ENCODE measurements at places on chromosomes 6 and 20.

GRCh38 chr6:46909371-46909770, 12.4 kb downstream of the ADGRF5 start:
- no peak for DNase-seq

GRCh38 chr6:79600812-79601609, 30.1 kb upstream of the SH3BGRL2 start:
- no peak for DNase-seq

DNA sequence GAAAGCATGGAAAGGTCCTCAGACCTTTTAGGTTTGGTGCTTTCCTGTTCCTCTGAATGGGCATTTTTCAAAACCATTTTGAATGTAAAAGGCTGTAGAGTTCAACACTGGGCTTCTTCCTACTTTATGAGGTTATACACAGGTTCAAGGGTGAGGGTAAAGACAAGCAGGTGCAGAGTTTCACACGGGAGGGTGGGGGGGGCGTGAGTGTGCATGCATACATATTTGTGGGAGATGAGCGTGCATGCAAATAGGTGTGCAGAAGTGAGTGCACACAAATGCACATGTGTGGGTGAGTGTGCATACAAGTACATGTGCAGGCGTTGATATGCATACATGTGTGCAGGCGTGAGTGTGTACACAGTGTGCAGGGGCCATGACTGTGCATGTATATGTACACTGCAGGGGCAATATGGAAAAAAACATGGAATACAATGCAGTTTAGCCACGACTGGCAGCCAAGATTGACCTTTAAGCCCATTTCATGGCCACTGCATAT, 183.1 kb downstream of the GMPR start:
- DNase-seq = no peak

GRCh38 chr6:47665112-47665511, 33.3 kb upstream of the ADGRF4 start:
- no peak for DNase-seq

- no peak for DNase-seq
These were observed 1084.3 kb upstream of the GJE1 start for GRCh38 chr6:141048451-141048850.

DNA sequence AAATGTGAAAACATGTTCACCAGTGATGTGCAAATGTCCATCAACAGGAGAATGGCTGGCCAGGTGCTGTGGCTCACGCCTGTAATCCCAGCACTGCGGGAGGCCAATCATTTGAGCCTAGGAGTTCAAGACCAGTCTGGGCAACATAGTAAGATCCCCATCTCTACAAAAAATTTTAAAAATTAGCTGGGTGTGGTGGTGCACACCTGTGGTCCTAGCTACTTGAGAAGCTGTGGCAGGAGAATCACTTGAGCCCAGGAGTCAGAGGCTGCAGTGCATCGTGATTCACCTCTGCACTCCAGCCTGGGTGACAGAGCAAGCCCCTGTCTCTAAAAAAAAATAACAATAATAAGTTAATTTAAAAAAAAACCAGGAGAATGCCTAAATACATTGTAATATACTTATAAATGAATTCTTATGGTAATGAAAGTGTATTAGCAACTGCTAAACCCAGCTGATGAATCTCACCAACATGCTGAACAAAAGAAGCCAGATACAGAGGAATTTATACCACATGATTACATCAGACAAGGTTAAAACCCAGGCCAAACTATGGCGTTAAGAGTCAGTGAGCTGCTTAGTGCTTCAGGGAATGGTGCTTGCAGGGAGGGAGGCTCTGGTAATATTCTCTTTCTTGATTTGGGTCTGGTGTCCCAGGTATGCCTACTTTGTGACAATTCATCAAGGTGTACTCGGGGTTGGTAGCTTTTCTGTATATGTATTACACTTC, 36.4 kb downstream of the RPP40 start:
- DNase-seq = no peak

- no peak for DNase-seq
These were observed 62.8 kb upstream of the TFB1M start for GRCh38 chr6:155377061-155377460.

DNA sequence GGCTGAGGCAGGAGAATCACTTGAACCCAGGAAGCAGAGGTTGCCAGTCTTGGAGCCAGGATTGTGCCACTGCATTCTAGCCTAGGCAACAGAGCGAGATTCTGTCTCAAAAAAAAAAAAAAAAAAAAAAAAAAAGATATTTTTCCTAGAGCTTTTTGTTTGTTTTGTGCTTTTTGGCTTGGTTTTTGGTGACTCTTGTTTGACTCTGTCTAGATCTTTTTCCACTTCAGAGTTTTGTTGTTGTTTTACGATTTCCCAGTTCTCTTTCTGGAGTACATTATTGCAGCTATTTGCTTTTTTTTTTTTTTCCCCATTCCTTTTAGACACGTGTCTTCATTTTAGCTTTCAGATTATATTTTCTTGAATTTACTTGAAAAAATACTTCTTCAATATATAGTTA, 67.0 kb upstream of the AKAP12 start:
- no peak for DNase-seq

DNA sequence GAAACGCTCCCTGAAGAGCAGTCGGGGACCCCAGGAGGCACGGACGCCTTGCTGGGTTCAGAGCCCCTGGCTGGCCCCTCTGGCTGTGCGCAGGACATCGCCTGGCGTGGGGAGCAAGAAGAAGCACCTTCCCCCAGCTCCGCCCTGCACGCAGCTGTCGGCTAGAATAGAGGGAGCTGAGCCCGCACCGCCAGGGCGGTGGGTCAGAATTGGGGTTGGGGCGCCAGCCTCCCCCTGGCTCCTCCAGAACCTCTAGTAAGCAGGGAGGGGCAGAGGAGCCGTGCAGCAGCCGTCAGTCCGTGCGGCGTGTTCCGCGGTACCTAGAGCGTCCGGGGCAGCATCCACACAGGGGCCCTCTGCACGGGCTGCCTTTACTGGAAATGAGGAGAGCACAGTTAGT, 53.2 kb downstream of the KCNQ2 start:
- DNase-seq = no peak

DNA sequence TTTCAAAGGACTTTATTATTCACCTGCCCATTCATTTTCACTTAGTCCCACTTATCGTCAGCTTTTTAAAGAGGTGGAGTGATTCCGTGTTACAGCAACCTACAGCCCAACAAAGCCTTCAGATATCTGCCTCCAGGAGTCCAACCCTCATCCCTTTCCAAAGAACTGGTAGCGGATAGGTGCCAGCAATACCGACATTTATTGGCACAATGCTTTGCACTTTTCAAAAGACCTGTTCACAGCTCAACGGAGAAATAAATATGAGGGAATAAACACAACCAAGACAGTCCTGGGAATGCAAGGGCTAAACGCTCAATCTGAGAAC, 819 bp upstream of the MTRF1L start:
- DNase-seq = no peak

DNA sequence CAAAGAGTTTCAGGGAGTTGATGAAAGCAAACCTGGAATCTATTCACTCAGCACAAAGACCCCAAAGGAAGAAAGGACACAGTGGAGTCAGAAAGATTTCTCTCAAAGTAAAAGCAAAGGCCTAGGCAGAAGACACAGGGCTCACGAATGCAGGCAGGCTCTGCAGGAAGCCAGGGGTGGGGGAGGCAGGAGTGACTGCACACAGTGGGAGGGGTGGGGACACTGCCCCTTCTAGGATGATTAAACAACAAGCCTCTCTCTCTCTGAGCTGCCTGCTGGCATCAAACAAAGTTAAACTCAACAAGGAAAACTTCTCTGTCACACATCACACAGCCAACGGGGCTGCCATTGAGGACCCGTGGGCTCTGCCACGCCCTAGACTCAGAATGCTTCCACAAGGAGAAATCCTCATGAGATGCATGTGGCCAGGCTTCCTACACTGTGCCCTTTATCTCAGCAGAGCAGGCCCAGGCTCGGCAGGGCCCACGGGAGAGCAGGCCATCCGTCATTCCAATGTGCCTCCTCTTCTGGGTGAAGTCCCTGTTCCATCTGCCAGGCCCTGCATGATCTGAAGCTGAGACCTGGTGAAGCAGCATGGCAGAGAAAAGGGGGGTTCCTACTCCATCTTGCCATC, 70.1 kb downstream of the RAMACL start:
- no peak for DNase-seq

DNA sequence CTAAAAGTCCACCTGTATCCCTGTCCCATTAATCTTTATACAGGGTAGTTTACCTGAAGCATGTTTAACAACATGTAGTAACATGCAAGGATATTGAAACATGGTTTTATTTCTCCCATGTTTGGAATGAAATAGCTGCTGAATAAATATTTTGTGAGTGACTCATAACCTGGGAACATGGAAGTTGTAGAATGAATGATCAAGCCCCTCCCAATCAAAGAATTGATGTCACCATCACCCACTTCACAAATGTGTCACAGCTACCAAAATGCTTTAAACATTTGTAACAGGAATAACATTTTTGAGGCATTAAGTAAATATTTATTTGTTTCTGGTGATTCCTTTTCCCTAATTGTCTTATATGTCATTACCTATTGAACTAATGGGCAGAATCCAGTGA, 58.9 kb upstream of the TNFAIP3 start:
- DNase-seq = no peak

DNA sequence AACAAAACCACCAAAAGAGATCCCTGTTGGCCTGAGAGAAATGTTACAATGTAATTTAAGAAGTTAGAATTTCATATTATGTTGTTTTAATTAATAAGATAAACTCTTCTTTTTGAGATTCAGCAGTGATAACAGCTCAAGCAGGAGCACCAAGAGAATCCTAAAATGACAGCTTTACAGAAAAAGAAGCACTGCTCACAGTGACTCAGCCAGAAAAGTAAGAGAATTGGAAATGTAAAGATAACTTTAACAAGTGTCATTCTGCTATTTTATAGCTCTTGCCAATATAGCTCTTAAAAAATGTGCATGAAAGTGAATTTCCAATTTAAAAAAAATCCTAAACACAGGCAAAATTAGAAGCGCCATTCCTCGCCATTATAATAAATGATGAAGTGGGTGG, 111.3 kb downstream of the UBE3D start:
- no peak for DNase-seq

All from stimulated activated CD4-positive, alpha-beta T cell treated with anti-CD3 and anti-CD28 coated beads, Interleukin-1b, Interleukin-23, amount 100 ng/mL, for 1 hour (primary cell).